ENCODE measurements at places on chromosomes 5 and 9. TPM values are rescaled to one million over a fixed set of nuclear protein-coding genes. Genes with fewer than 3 reads are reported as not detected.

DNA sequence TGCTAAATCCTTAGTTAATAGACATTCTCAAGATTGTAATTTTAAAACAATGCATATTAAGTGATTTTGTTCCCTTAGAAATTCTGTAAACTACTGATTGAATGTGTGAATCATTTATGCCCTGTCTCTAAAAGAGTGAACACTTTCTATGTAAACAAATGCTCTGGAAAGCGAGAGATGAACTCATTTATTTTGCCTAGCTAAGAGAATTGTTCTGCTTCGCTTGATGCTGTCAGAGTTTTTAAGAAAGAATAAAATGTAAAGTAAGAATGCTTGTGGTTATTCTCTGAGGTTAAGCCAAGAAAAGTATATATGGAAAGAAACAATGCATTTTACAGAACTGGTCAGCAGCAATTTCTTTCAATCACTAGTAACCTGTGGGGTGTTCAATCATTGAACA, 347.4 kb upstream of the NUDT12 start:
- H3K4me1 ChIP-seq: peaks cover 7% of the 10 kb centered on the region
- H3K36me3 ChIP-seq: no peaks in the 10 kb centered on the region
- DNase-seq: no peak
- no peaks in the 10 kb centered on the region for H3K27me3 ChIP-seq
- no peak overlapping the region for H3K4me3 ChIP-seq

DNA sequence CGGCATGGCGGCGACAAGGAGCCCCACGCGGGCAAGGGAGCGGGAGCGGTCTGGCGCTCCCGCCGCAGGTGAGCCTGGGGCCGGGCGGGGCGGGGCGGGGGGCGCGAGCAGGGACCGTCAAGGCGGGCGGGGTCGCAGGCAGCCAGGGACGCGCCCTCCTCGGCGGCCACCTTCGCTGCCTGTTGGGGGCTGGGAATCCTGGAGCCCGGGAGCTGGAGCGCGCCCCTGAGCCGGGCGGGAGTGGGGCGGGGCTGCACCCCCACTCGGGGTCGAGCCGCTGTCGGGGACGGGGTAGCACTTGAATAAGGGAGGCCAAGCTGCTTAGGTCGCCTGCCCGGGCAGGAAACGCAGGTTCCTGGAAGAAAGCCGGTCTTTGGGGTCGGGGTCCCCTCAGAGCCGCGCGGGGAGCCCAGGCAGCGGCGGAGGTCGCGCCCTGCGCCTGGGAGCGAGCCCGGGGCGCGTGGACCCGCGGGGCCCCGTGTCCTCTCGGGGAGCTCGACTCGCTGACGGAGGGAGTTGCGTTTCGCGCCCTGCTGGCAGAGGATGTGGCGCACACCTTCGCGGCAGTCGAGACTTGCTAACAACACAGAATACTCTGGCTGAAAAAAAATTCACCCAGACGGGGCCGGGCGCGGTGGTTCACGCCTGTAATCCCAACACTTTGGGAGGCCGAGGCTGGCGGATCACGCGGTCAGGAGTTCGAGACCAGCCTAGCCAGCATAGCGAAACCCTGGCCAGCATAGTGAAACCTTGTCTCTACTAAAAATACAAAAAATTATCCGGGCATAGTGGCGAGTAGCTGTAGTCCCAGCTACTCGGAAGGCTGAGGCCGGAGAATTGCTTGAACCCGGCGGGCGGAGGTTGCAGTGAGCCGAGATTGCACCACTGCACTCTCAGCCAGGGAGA, 552 bp downstream of the OTULINL start:
- H3K4me1 ChIP-seq: peaks cover 10% of the 10 kb centered on the region
- DNase-seq: peak; percentile 75
- H3K27me3 ChIP-seq: peaks cover 59% of the 10 kb centered on the region
- H3K36me3 ChIP-seq: peaks cover 7% of the 10 kb centered on the region

DNA sequence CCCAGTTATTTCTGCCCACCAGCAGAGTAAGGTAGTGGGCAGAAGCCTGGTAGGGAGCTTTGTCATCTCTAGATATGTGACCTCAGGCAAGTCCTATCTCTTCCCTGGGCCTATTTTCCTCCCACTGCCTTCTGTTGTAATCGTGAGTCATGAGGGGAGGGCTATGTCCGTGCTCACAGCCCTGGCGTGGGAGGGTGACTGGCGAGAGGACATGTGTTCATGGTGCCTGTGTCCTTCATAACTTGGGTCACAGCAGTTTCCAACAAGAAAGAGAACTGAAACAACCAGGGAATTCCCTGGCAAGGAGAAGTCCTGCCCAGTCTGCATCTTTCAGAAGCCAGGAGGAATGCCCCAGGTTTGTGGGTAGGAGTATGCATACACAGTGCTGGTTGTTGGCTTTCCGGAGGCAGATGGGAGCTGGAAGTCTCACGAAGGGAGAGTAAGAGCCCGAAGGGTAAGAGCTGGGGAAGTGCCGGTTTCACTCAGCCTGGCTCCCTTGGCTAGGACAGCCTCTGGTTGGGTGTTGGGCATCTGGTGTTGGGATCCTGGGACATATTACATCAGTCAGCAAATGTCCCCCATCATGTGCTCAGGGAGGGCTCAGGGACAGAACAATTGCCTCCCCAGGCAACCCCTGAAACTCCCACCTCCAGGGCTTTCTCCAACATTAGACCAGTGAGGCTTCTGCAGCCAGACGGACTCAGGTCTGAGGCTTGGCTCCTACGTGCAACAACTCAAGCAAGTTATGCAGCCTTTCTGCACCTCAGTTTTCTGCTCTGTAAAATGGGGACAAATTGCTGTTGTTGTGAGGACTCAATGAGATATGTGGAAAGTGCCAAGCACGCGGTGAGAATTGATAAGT, 4.3 kb upstream of the TIFAB start:
- H3K27me3 ChIP-seq: peaks cover 38% of the 10 kb centered on the region
- DNase-seq: no peak
- H3K4me1 ChIP-seq: no peaks in the 10 kb centered on the region
- no peaks in the 10 kb centered on the region for H3K36me3 ChIP-seq
- no peak overlapping the region for H3K27ac ChIP-seq

GRCh38 chr9:36138496-36138895, 2.0 kb downstream of the GLIPR2 start:
- H3K4me3 ChIP-seq: peak overlapping the region; percentile 33
- no peak overlapping the region for H3K27ac ChIP-seq
- no peak for DNase-seq
- H3K36me3 ChIP-seq: no peaks in the 10 kb centered on the region
- peaks cover 26% of the 10 kb centered on the region for H3K4me1 ChIP-seq
- peaks cover 50% of the 10 kb centered on the region for H3K27me3 ChIP-seq

GRCh38 chr9:8816361-8816760, 1016.8 kb upstream of the DMAC1 start:
- DNase-seq: no peak
- H3K27ac ChIP-seq: no peak overlapping the region
- no peak overlapping the region for H3K4me3 ChIP-seq

- H3K36me3 ChIP-seq: peaks cover 10% of the 10 kb centered on the region
- no peak overlapping the region for H3K27ac ChIP-seq
- H3K27me3 ChIP-seq: no peaks in the 10 kb centered on the region
- DNase-seq: no peak
These were observed 9.4 kb downstream of the TSC1 start for GRCh38 chr9:132935026-132935425.

FGF18 gene
- total RNA-seq: 1.7 TPM

DNA sequence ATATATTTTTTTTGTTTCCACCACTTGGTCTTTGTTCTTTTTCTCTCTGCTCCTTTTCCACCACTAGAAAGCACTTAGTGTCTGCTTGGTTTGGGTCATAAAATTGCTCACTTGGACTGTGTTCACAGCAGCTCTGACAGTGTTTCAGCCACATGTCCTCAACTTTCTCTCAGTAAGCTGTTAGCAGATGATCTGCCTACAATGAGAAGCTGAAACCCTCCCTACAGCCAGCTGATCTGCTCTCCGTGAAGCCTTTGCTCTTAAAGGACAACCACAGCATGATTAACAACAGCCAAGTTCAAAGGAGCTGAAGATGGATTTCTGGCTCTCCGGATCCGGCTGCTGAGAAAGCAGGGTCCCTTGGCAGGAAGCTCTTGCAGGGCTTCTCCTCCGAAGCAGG, 31.6 kb downstream of the PRLR start:
- H3K4me1 ChIP-seq: peaks cover 43% of the 10 kb centered on the region
- no peaks in the 10 kb centered on the region for H3K27me3 ChIP-seq
- peak overlapping the region; percentile 20 for H3K4me3 ChIP-seq
- H3K36me3 ChIP-seq: no peaks in the 10 kb centered on the region

GRCh38 chr5:126793097-126793496, 16.2 kb downstream of the LMNB1 start:
- no peak overlapping the region for H3K27ac ChIP-seq
- H3K4me3 ChIP-seq: no peak overlapping the region
- peaks cover 6% of the 10 kb centered on the region for H3K4me1 ChIP-seq
- no peak for DNase-seq

GRCh38 chr5:123444016-123444415, 20.8 kb upstream of the CEP120 start:
- peaks cover 2% of the 10 kb centered on the region for H3K4me1 ChIP-seq
- H3K27ac ChIP-seq: no peak overlapping the region
- DNase-seq: no peak
- no peak overlapping the region for H3K4me3 ChIP-seq
- peaks cover 5% of the 10 kb centered on the region for H3K27me3 ChIP-seq

DNA sequence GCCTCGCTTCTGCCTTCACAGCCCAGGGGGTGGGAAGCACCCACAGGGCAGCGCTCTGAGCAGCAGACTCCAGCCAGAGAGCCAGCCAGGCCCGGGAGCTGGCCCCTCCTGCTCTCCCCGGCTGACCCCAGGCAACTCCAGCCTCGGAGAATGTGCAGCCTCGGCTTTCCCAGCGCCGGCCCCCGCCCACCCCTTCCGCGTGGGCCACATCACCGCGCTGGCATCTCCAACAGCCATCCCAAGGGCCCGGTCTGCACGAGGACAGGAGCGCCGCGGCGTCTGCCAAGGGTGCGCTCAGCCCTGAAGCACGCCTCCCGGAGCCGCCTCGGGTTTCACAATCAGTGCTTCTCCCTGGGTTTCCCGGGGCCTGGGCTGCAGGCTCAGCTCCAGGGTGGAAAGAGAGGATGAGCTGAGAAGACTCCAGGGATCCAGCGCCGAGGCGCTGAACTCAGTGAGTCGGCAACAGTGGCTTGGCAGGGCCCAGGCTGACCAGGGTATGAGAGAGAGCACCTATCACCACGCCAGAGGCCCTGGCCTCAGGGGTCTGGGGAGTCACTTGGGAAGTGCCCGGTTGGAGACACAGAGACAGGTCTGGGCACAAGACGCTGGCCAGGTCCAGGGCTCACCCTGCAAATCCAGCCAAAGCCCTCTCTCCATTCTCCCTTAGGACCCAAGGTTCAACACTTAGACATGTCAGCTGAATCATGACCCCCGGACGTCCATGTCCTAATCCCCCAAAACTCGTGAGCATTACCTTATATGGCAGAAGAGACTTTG, 79.6 kb downstream of the ADAMTS2 start:
- no peak overlapping the region for H3K4me3 ChIP-seq
- H3K27ac ChIP-seq: no peak overlapping the region
- H3K36me3 ChIP-seq: no peaks in the 10 kb centered on the region
- H3K27me3 ChIP-seq: no peaks in the 10 kb centered on the region
- DNase-seq: peak; percentile 71

Measured in type B pancreatic cell (in vitro differentiated cells).